Naive thymus-derived CD8-positive, alpha-beta T cell (primary cell): ENCODE measurements at places on chromosomes 1 and 21. TPM values are rescaled to one million over a fixed set of nuclear protein-coding genes. Genes with fewer than 3 reads are reported as not detected.
A peak's percentile ranks its signal among the peaks of the same experiment; 100 is the strongest.

SPATA45 gene
- total RNA-seq, result not detected

TMEM222 gene
- total RNA-seq, result 42.5 TPM

TFF2 gene
- total RNA-seq, result not detected

MTARC2 gene
- total RNA-seq, result not detected

DNA sequence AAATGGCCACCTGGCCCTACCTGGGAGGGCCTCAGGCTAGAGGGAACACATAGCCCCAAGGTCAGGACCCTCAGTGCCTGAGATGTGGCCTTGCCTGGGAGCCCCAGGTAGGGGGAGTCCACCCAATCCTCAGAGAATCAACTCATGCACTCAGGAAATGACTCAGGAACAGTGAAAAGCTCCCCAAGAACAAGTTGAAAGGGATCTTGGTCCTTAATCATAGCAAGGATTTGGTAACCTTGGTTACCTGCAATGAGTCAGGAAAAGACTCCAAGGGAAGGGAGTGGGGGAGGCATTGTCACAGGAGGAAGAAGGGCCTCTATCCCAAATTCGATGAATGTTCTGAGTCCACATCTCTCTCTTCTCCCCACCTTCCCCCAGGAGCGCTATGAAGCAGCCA is 17.0 kb downstream of the MAP7D1 start:
- DNase-seq, result no peak

DNA sequence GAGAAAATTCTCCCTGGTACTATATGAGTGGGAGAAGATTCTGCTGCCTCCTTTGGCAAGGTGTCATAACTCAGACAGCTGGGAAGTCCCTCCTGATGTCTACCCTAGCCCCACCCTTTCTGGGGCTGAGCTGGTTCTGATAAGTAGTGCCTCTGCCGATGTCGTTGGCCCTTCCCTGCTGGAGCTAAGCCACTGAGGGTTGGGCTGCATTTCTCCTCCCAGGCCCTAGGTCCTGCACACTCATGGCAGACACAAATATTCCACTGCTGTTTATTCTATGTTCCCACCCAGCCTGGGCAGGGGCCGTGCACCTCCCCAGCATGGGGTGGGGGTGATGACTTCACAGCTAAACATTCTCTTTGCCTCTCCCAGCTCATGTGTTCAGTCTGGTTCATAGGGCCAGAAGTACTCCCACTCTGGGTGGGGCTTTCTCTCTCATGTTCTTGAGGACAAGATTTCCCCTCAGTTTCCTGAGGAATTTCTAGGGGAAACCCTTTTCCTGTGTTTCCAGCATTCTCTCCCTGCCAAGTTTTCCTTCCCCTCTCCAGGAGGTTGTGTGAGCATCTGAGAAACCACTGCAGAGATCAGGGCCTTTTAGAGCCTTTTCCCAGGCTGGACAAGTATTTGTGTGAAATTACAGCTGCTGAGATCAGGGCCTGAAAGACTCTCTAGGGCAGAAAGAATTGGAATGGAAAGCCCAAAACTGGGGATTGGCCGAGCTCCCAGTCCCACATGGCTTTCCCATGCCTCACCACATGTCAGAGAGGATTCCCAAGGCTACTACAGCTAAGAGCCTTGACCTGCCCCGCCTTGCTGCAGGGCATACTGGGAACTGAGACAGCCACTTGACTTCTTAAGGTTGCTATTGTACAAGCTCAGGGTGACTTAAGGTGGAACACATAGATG is 66.2 kb downstream of the ATP2B4 start:
- no peak for DNase-seq

GRCh38 chr1:160064746-160065145 is 5.2 kb downstream of the KCNJ10 start:
- DNase-seq, result no peak

DNA sequence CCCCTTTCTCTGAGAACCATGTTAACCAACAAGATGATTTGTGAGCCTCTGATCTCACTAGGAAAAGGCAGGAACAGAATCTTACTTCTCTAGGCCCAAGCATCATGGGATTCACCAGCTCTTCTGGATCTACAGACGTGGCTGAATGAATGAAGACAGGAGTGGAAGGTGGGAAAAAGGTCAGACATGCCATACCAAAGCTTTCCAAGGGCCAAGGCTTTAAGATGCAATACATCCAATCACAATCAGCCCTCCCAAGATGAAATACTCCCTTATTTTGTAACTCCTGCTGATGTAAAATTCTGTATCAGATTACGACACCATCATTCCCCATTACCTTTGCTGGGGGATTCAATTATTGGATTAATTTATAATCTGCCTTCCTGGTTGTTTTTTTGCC is 80.9 kb downstream of the SSBP3 start:
- DNase-seq, result no peak

- peak; percentile 12 for DNase-seq
Measured at GRCh38 chr1:108560874-108561459, 1.1 kb downstream of the EEIG2 start.

GRCh38 chr1:220294846-220295301 is 22.6 kb upstream of the RAB3GAP2 start:
- no peak for DNase-seq

- no peak for DNase-seq
Measured at GRCh38 chr1:9846611-9847171, 22.9 kb upstream of the CLSTN1 start.

DNA sequence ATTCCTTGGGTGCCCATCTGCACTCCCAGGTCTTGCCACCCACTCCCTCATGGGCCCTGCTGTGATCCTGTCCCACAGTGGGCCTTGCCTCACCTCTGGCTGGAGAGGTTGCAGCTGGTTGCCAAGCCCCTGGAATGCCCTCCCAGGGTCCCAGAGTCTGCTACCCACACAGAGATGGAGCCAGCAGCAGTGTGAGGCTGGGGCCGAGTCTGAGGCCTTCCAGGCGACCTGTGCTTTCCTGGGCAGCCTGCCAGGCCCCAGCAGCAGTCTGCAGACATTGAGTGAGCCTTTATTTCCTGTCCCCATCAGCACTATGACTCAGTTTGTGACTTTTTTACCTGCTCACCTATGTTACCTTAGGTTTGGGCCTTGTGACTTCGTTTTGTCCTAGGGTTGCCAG is 25.0 kb upstream of the TSPAN2 start:
- no peak for DNase-seq

- no peak for DNase-seq
Measured at GRCh38 chr1:219066631-219067349, 106.9 kb upstream of the LYPLAL1 start.

GRCh38 chr1:41902159-41902577 is 16.6 kb downstream of the HIVEP3 start:
- no peak for DNase-seq
